ENCODE measurements at places on chromosomes 13 and 19. TPM values are rescaled to one million over a fixed set of nuclear protein-coding genes. Genes with fewer than 3 reads are reported as not detected.
A peak's percentile ranks its signal among the peaks of the same experiment; 100 is the strongest.

ZSCAN18 gene
- total RNA-seq, result 5.5 TPM

RFPL4AL1 gene
- 1.6 TPM for total RNA-seq

PODNL1 gene
- total RNA-seq, result 2.7 TPM

SPACA4 gene
- not detected for total RNA-seq

RXFP2 gene
- not detected for total RNA-seq

CACNA1A gene
- total RNA-seq, result 3.4 TPM

CGB8 gene
- 4.7 TPM for total RNA-seq

SLC17A7 gene
- total RNA-seq, result not detected

CNFN gene
- total RNA-seq, result 0.34 TPM

TYROBP gene
- total RNA-seq, result not detected

NKPD1 gene
- not detected for total RNA-seq

NUDT19 gene
- 28.8 TPM for total RNA-seq

KCNC3 gene
- total RNA-seq, result 0.22 TPM

SIGLEC8 gene
- total RNA-seq, result not detected

ZNF93 gene
- 6.8 TPM for total RNA-seq

HAUS8 gene
- total RNA-seq, result 26.7 TPM

EBI3 gene
- 6.4 TPM for total RNA-seq

DNA sequence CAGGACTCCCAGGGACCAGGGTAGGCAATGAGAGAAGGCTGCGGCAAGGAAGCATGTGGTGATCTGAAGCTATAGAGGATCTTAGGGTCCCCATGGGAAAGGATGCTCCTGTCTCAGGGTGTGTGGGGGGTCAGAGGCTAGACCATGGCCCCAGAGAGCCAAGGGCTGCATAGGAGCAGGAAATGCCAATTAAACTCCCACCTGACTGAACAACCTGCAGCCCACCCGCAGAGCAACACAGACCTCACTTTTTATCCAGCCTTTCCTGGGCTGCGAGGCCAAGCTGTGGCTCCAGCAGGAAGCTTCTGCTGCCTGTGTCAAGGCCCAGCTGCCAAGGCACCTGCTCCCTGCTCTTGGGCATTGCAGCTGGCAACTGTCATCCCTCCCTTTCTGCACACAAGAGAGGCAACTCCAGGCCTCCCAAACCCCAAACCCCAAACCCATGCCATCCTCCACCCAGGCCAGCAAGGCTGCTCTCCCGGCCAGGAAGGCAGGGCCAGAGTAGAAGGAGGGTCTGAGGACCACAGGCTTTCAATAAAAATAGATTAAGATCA is 290.1 kb downstream of the FOXO1 start:
- no peak for DNase-seq

DNA sequence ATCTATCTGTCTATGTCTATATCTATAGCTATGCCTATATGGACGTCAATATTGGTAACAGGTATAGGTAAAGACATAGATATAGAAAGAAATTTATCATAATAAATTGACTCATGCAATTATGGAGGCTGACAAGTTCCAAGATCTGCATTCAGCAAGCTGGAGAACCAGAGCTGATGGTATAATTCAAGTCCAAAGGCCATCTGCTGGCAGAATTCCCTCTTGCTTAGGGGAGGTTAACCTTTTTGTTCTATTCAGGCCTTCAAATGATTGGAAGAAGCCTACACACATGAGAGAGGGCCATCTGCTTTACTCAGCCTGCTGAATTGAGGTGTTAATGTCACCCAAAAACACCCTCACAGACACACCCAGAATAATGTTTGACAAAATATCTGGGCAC is 10.8 kb downstream of the RASL11A start:
- DNase-seq, result no peak

DNA sequence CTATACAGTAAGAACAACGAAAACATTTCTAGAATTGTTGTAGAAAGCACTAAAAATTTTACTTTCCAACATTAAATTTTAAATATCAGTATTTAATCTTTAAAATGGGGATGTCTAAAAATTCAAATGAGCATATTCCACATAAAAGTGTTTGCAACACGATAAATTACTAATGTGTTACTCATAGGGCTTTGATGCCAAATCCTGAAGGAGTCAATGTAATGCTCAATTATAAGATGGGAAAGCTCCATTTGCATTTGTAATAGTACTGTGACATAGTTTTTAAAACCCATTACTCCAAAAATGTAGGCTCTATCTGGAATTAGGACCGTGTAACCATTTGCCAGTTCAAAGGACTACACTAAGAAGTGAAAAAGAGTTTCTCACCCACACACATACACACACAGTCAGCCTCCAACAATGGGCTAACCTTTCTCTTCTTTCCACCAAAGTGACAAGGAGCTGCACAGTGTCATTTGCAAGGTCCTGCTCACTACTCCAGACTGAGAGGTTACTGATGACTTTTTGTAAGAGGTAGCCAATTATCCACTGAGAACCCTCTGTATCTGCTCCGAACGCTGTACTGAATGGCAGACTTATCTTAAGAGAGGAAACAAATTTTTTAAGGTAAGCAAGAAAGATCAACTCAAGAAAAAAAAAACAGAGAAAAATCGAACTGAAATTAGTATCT is 26.1 kb upstream of the EEF1AKMT1 start:
- DNase-seq, result no peak

GRCh38 chr19:33740811-33741396 is 55.8 kb upstream of the KCTD15 start:
- peak; percentile 55 for DNase-seq

DNA sequence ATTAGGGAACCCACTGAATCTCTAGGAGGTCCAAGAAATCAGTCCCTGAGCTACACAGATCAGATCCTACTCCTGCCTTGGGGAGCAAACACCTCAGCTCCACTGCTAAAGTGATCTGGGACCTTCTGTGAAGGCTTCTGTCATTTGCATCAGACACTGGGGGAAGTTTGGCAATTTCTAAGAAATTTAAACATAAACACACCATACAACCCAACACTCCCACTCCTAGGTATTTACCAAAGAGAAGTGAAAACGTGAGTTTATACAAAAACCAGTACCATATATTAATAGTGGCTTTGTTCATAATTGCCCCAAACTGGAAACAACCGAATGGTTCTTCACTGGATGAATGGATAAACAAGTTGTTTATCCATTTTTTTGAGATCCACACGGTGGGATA is 7.3 kb upstream of the TYROBP start:
- DNase-seq, result no peak

GRCh38 chr13:49373716-49374115 is 70.1 kb downstream of the CAB39L start:
- no peak for DNase-seq

DNA sequence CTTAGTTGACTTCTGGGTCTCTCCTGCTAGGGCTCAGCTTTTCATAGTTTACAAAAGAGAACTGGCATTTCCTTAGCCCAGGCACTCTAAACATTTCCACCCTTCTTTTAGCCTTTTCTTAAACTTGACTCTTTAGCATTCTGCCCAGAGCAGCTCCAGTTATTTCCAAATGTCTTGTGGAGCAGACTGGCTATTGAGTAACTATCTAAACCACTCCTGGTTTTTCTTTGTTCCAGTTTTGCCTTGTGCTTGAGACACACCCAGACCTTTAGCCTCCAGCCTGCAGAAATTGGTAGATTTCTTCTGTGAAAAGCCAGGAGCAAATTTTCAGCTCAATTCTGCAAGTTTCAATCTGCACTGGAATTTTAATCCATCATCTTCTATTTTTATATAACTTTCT is 1813.1 kb downstream of the OLFM4 start:
- DNase-seq, result no peak

GRCh38 chr19:23254141-23254910 is 4.1 kb upstream of the ZNF724 start:
- no peak for DNase-seq

DNA sequence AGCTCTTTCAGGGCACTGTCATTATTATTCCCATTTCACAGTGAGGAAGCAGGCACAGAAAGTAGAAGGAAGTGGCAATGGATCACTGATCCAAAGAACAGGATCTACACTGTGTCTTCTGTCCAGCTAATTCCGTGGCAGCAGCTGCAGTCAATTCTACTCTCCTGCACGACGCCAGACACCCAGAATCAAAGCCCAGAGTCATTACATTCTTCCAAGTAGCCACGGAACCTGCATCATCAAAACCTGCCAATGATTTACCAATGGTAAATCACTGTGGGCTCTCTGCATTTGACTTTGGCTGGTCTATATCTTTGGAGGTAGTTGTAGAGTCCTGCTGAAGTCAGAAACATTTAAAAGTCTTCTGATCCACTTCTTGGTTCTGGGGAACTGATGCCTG is 767.7 kb downstream of the LIG4 start:
- DNase-seq, result no peak

GRCh38 chr19:55152017-55152416 is 3.0 kb upstream of the TNNT1 start:
- DNase-seq, result peak; percentile 95

DNA sequence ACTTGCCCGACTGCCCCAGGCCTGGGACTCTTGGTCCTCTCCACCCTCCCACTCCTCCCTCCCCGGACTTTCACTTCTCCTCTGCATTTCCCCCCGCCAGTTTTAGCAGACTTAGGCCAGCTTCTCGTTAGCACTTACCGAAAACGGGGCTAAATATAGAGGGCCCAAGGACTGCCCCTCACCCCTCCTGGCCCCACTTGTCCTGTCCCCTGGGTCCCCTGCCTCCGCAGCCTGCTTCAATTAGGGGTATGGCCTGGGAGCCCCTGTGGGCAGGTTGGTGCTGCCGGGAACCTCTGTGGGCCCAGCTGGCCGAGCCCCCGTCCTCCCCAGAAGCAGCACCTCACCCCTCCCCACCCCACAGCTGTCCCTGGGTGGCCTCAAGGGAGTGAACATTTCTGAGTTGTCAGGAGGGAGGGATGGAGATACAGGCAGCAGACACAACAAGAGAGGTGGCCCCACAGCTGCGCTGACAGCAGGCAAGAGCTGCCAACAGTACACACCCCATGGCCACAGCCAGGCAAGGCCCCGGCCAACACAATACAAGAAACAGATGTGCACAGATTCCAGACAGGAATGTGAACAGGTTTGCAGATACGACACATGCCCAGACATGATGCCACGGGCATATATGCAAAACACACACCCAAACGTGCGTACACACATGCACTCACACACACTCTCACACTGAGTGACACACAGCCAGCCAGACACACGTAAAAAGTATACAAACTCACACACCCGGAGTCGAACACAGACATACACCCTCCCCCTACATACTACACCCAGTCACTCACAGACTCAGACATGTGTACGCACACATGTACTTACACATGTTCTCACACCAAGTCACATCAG is 2.6 kb downstream of the POU2F2 start:
- DNase-seq, result no peak

- no peak for DNase-seq
These were observed 2.9 kb downstream of the CCDC8 start for GRCh38 chr19:46410205-46411087.

- DNase-seq, result no peak
These were observed 33.3 kb upstream of the SCEL start for GRCh38 chr13:77502104-77502720.

DNA sequence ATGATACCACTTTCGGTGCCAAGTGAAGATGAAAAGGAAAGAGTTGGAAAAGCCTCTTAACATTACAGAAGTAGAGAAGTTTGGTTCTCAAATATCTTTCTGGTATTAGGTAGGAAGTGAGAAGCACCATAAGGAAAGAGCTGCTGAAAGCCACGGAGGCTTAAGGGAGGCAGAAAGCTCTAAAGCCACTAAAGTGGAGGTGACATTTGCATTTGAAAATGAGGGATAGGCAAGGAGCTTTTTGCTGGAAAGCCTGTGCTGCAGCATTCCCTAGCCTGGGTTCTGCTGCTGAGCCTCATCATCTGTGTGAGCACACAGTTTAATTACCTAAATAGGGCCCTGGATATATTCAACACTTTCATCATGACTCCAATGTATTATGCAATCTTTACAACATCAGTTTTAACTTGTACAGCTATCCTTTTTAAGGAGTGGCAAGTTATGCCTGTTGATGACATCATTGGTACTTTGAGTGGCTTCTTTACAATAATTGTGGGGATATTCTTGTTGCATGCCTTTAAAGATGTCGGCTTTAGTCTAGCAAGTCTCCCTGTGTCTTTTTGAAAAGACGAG is 315.4 kb downstream of the RBM26 start:
- no peak for DNase-seq

DNA sequence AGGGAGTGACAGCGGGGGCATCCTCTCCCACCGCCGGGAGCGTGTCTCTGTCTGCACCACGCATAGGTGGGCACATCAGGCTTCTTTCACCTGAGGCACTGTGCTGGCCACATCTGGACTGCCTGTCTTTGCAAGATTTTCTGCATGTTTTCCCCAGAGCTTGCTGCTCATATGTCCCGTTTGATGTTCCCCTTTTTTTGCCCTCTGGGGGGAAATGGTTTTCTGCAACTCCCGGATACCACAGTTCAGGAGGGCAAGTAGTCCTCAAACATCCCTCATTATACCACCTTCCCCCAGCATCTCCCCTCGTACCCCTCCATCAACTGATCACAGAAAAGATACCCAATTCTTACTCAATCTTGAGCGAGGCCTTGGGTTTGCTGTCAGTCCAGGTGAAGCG is 168.0 kb downstream of the PAN3 start:
- no peak for DNase-seq

- peak; percentile 27 for DNase-seq
These were observed 17.2 kb downstream of the KCNC3 start for GRCh38 chr19:50311723-50312635.

DNA sequence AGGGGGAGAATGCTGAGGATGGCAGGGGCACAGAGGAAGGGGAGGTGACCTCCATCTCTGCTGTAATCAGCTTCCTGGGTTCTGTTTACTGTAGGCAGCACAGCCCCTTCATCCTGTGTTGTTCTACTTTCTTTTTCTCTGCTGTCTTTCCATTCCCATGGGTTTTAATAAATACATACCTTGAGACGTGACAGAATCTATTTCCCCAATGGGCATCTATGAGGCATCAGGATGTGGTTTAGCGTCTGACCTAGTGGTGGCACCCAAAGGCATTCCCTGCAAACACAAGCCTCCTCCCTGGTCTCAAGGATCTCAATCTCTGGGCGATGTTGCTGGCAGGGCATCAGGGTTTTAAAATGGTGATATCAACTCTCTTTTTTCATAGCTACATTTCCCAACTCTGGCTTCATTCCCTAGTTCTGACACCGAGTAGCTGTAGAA is 60.8 kb downstream of the ALOX5AP start:
- peak; percentile 88 for DNase-seq

GRCh38 chr13:110291286-110291685 is 15.7 kb downstream of the COL4A1 start:
- DNase-seq, result no peak

DNA sequence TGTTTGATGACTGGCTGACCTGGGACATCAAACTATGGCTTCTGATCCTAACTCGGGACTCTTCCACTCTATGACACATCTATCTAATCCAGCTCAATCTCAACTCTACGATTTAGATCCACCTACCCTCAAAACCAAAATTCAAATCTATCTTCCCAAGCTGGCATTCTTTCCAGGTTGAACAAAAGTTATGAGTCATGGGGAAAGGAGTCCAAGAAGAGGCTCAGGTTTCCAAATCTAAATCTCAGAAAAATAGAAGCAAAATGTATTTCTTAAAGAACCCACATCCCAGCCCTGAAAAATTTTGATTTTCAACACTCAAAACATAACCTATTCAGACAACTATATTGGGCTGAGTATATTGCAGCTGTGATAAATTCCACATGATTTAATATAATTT is 143.9 kb upstream of the IPO5 start:
- DNase-seq, result no peak
